Activated CD4-positive, alpha-beta T cell treated with anti-CD3 and anti-CD28 coated beads, Interleukin-2, amount 50 U/mL, for 48 hours (primary cell): ENCODE measurements at places on chromosomes 11 and 22.

DNA sequence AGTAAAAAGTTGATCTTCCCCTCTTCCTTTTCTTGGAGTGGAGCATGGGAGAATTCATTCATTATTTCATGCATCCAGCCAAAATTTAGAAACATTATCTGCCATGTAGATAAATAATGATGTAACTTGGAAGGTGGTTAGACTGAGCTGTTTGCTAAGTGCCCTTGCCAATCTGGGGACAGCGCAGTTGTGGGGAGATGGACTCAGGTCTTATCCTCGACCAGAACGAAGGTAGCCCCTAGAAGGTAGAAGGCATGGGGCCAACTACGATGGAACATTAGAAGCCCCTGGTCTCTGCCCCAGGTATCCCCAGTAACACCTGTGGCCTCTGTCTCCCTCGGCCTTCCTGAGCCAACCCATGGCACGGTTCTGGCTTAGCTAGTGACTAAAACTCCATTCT, 53.0 kb upstream of the TIMP3 start:
- no peak for DNase-seq

GRCh38 chr22:35840302-35840739, 122.6 kb downstream of the APOL5 start:
- DNase-seq, result no peak

DNA sequence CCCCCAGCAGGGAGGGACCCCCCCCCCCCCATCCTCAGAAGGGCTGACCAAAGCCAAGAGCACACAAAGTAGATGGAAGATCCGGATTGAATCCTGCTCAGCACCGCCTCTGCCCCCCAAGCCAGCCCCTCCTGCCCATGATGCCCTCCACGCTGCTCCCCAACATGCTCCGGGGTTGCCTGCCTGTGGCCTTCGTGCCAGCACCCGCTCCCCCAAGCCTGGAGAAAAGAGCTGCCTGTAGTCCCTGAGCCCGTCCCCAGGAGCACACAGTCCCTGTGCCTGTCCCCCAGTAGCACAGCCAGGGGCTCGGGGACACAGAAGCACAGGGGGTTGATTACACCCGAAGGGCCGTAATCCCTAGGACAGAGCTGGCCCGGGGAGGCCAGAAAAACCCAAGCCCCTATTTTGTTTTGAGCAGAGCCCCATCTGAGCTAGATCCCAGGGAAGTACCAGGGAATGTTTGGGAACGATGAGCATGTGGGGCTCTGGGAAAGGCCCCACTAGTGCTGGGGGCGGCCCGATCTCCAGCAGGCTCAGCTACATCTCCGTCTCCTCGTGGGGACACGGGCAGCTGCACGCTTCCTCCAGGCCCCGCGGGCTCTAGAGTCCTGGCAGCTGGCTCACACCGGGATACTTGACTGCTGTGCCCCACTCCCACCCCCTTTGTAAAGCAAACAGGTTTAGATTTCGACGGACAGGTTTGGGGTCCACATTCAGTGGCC, 66.7 kb downstream of the PHF21B start:
- no peak for DNase-seq

GRCh38 chr11:8766988-8767374, 84.4 kb downstream of the RPL27A start:
- DNase-seq, result no peak

DNA sequence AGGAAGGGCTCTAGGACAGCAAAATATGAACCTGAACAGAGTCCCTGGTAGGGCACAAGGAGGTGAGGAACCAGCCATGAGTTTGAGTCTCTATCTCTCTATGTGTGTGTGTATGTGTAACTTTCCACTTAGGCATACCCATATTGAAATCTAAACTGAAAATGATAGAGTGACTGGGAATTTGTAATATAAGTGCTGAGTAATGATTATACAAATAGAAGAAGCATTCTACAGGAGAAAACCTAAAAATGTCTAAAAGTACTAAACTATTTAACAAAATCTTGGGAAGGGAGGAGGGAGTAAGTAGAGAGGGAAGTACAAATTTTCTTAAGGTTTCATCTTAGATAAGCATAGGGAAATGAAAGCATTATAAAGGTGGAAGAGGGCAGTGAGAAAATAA, 97.1 kb upstream of the ZC3H12C start:
- DNase-seq, result no peak

GRCh38 chr11:103317118-103317517, 207.9 kb downstream of the DYNC2H1 start:
- no peak for DNase-seq

DNA sequence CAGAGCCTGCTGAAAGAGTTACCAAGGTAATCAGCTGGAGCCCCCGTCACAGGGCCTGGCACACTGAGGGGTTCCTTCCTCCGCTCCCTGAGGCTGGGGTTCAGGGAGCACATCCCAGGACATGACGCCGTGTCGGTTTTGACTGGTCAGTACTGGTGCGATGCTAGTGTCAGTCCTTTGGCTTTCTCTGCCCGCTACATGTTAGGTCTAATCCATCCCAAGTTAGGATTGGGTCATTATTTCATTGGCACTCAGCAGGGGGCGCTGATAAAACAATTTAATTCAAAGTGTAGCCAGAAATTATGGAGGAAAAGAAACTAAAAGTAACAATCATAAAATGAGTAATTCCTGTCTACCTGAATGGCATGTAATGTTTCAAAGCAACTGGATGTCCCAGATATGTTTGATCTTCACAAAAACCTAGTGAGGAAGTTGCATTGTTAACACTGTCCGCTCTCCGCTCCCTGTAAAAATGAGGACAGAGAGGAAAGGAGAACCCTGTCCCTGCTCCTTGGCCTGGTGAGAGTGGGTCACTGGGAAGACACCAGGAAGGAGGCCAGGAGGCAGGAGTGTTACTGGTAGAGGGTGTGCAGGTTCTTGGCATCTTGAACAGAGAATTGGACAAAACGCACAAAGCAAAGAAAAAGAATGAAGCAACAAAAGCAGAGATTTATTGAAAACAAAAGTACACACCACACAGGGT, 27.1 kb downstream of the TSKU start:
- DNase-seq, result peak; percentile 69

- DNase-seq, result no peak
Measured at GRCh38 chr22:45552580-45553350, 50.1 kb downstream of the FBLN1 start.

DNA sequence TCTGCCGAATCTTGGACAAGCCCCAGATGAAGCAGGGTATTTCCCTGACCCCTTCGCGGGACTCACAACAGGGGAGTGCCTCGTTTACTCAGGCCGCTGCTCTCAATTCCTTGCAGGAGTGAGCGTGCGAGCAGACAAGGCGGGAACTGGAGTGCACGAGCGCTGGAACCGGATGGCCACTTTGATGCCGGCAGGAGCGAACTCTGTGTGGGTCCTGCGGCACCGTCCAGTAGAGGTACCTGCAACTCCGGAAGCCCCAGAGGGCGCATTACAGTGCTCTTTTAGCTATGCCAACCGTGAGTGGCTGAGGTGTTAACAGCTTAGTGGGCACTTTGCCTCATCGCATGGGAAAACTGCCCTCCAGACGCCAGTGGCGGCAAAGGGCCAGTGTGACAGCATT, 182.3 kb upstream of the ANO3 start:
- no peak for DNase-seq

GRCh38 chr11:134481933-134482527, 70.0 kb upstream of the B3GAT1 start:
- DNase-seq, result no peak

DNA sequence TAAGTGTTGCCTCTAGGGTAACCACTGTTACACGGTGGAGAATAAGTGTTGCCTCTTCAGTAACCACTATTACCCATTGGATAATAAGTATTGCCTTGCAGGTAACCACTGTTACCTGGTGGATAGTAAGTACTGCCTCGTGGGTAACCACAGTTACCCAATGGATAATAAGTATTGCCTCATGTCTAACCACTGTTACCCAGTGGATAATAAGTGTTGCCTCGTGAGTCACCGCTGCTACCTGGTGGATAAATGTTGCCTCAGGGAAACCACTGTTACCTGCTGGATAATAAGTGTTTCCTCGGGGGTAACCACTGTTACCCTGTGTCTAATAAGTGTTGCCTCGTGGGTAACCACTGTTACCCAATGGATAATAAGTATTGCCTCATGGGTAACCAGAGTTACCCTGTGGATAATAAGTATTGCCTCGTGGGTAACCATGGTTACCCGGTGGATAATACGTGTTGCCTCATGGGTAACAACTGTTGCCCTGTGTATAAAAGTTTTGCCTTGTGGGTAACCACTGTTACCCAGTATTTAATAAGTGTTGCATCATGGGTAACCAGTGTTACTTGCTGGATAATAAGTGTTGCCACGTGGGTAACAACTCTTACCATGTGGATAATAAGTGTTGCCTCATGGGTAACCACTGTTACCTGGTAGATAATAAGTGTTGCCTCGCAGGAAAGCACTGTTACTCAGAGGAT, 12.3 kb upstream of the NXPE4 start:
- DNase-seq, result no peak

- no peak for DNase-seq
Measured at GRCh38 chr22:45296628-45297297, 12.0 kb downstream of the UPK3A start.

DNA sequence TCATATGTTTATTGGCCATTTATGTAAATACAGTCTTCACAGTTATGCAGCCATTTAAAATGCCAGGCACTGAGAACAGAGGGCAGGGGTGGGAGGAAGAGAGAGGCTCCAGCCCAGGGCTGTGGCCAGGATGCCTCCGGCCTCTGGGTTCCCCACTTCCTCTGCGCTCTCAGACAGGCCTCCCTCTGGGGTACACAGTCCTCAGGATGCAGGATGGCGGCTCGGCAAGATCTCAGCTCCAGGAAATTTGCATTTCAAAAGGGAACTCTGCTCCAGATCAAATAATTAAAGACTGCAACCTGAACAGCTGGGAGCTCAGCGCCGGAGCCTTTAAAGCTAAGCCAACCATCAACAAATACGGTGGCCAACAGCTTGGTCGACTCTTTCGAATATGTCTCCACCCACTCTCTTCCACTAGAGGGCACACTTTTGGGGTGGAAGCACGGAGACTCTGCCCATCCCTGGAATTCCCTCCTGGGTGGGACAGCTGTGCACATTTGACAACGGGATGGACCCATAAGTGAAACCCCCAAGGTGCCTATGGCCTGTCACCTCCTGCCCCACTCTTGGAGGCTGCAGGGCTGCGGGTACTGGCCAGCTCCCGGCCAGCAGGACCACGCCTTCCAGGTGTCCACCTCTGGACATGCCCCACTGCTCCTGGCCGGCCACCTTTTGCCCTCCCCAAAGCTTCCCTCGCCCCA, 1044.7 kb downstream of the BRD1 start:
- DNase-seq, result no peak

- no peak for DNase-seq
Measured at GRCh38 chr11:78664636-78665035, 90.0 kb upstream of the NARS2 start.

DNA sequence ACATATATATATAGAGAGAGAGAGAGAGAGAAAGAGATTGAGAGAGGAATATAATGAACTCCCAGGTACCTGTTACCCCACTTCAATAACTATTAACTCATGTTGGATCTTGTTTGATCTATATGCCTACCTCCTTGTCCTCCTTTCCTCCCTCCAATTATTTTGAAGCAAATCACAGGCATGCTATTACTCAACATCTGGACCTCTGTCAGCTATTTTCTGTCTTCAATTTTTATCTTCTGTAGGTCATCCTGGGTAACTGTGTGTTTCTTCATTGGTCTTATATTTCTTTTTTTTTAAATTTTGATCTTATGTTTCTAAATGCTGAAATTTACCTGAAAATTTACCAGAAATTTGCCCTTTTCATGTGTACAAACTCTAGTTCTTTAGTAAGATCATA, 24.8 kb downstream of the UVRAG start:
- DNase-seq, result no peak

- no peak for DNase-seq
Measured at GRCh38 chr11:82823647-82824619, 76.3 kb downstream of the PRCP start.

DNA sequence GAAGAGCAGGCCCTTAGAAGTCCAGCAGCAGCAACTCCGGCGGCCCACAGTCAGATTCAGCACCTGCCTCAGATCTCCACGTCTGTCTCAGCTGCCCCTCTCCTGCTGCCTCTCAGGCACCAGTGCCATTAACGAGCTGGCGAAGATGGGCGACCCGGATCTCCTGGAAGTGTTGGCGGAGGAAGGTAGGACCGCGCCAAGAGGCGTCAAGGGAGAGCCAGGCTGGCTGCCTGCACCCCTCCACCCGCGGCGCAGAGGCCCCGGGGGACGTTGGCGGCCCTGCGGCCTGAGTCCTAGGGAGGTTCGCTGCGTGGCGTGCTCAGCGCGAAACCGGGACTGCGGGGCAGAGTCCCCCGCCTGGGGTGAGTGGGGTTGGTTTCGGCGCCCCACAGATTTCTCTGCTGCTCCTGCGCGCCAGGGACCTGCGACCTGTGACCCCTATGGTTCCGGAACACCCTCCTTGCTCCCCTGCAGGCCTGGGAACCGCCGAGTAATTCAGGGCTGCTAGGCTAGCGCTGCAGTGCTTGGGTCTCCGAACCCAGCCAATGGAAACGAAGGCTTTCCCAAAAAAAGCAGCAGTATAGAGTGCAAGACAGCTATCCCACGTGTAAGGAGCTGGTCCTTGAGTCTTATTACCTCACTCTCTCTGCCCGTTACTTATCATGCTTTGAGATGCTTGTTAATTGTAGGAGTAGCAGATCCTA, 615 bp downstream of the ANO5 start:
- DNase-seq, result no peak

DNA sequence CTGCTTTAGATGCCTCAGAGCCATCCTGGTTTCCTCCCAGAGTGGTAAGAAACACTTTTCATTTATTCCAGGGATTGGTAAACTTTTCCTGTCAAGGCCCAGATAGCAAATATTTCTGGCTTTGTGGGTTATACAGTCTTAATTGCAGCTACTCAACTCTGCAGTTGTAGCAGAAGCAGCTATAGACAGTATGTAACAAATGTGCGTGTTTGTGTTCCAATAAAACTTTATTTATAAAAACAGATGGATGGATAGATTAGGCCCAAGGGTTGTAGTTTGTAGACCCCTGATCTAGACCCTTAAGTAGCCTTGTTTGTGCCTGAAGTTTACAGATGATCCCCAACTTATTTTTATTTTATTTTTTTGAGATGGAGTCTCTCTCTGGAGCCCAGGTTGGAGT, 17.9 kb downstream of the NNMT start:
- no peak for DNase-seq
